ENCODE measurements at places on chromosomes 6 and 20.

GRCh38 chr6:132858750-132859149 is 44.4 kb downstream of the RPS12 start:
- no peak for DNase-seq

DNA sequence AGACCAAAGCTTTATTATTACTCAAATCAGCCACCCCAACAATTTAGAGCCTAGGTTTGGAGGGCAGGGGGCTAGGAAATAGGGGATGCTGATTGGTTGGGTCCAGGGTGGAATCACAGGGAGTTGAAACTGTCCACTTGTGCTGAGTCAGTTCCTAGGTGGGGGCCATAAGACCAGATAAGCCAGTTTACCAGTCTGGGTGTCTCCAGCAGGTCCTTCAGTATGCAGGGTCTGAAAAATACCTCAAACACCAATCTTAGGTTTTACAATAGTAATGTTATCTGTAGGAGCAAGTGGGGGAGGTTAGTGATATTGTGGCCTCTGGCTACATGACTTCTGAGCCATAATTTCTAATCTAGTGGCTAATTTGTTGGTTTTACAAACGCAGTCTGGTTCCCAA is 63.2 kb downstream of the UBR2 start:
- no peak for DNase-seq

DNA sequence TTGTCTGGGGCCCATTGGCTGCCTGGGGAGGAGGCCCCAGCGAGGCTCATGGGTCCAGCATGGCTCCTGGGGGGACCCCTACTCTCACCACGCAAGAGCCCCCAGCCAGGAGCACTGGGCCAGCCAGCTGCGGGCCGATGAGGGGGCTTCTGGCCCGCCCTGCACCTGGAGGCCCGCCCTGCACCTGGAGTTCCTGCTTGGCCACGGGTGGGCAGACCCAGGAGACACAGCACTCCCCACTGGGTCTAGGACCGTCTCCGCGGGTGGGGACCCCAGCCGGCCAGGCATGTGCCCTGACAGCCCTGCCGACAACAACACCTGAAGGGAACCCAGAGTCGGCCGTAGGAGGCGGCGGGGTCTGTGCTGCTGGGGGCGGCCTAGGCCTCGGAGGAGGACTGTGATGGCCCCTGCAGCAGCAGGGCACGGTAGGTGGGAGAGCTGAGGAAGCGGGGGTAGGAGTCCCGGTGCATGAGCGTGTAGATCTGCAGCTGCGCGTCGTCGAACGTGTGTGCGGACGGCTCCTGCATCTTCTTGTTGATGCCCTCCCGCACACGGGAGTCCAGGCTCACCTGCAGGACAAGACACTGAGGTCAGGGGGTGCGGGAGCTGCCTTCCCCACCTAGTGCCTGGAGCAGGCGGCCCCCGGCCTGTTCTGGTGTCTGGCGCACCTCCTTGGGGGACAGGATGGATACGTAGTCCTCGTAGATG is 5.7 kb downstream of the RGS19 start:
- no peak for DNase-seq

DNA sequence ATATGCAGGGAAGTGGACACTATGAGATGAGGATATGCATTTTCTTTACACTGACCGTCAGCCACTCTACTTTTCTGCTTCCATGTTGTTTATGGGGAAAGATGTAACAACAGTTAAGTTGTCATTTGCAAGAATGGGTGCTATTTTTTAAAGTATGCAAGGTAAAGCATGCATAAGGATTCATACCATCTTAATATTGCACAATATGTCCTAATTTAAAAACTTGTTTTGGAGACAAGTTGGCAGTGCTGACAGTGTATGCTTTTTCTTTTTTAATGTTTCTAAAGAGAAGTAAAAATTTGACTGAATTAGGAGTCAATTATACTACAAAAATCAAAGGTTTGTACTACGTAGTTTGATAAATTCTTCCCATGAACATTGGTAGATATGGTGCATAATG is 435.4 kb downstream of the MMUT start:
- no peak for DNase-seq

DNA sequence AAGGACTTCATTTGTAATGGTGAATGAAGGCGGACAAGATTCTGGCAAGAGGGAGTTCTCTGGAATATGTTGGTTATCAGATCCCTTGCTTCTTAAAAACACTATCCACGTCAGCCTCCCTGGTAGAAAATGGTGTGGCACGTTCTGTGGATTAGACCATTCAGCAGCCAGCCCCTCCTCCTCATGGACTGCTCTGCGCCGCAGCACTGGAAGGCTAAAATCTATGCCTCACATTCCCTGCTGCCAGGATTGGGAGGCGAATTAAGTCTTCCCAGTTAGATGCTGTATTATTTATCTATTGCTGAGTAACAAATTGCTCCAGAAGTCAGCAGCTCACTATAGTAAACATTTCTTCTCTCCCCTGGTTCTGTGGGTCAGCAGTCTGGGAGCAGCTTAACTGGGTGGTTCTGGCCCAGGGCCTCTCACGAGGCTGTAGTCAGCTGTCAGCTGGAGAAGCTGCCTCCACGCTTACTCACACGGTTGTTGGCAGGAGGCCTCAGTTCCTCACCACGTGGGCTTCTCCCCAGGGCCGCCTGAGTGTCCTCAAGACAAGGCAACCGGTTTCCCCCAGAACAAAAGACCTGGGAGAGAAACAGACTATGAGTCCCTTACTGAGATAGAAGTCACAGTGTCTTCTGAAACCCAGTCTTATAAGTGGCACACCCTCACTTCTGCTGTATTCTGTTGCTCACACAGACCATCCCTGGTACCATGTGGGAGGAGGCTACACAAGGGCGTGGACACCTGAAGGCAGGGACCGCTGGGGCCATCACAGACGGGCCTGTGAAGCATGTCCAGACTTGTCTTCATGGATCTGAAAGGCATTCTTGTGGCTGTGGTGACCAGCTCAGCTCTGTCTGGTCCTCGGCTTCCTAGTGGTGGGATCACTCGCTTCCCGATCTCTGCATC is 101.0 kb downstream of the NRN1 start:
- DNase-seq = no peak

GRCh38 chr20:35319192-35319870 is 27.1 kb upstream of the FAM83C start:
- no peak for DNase-seq

GRCh38 chr20:45014671-45015415 is 48.5 kb downstream of the STK4 start:
- DNase-seq = no peak

DNA sequence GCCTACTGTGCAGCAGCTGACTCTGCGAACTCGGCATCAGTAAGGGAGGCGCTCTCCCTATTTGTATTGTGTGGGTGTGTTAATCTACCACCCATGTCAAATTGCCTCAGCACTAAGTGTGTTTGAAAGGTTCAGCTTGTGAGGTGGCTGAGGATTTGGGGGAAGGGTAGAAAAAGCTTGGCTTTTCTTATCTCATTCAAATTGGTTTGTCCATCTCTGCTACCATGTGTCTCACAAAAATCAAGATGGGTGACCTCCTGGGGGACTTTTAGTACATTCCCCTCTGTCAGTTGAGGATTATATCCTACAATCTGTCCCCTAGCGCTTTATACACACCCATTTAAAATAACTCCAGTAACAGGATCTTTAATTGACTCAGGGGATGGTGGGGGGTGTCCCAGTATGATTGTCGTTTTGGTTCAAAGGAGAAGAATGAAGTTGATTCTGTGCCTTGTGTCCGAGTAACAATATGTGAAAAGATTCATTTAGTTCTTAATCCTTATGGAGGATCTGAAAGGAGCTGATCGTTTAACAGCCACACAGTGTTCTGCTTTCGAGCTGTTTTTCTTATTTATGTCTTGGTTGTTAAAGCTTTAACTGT is 609.6 kb downstream of the PKHD1 start:
- DNase-seq = no peak

DNA sequence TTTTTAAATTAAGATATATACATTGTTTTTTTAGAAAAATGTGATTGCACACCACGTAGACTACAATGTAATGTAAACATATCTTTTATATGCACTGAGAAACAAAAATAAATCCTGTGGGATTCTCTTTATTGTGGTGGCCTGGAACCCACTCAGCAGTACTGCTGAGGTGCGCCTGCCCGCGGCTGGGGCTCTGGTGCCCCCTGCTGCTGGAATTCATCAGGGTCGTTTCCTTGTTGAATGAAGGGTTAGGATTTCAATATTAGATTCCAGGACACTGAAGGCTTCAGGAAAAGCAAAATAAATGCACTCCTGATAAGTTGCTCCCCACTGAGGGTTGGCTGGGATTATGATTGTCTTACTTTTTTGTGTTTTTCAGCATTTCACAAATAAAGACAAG is 175.8 kb upstream of the GGTLC1 start:
- no peak for DNase-seq

GRCh38 chr6:89970609-89971337 is 76.5 kb downstream of the GJA10 start:
- DNase-seq = no peak

GRCh38 chr6:36126121-36126520 is 4.2 kb upstream of the MAPK13 start:
- DNase-seq = no peak

- DNase-seq = no peak
These were observed 425 bp downstream of the HBS1L start for GRCh38 chr6:135054226-135054568.

DNA sequence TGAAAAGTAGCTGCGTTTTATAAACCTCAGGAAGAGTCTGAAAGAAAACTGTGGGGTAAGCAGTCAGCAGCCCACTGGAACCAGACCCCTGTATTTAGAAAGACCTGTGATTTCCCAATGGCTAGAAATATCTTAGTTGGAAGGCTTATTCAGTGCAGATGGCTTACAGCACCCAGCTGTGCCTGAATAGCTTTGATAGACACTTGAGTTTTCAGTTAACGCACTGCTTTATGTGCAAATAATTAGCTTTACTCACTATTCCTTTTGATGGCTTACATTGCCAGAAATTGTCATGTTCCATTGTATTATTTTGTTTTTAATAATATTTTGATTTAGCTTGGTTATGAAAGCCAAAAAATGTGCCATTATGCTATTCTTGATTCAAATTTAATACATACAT is 465.3 kb upstream of the SYNCRIP start:
- no peak for DNase-seq

- DNase-seq = no peak
These were observed 209.1 kb downstream of the SYNDIG1 start for GRCh38 chr20:24678351-24679106.

DNA sequence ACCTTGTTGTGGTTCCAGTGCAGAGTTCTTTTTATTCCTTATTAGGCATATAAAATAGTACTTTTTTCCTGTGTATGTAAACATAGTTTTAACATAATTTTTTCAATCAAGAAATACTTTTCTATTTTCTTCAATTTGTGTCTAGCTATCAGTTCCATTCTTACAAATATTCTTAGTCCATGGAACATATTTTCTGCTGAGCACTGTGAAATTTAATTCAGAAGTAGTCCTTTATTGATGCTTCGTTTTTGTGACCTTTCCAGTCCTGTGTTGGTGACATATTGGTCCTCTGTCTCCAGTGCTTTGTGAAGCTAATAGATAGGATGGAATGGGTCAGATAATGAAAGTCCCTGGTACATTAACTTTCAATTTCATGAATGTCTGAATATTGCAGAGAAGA is 325.1 kb downstream of the SAMD5 start:
- no peak for DNase-seq

DNA sequence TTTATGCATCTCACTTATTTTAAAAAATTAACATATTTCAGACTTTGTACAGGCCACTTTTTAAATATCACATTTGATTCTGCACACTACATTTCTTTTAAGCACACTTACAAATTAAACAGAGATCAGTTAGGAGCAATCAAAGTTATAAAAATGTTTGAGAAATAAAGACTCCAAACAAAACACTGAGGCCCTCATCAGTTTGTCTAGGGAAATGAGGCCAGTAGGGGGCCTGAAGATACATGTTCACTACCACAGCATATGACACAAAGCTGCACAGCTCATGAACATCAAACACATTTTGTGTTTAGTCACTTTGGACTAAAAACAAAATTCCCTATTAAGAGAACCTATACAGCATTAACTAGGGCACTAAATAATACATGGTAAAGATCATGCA is 180.5 kb downstream of the PDE7B start:
- DNase-seq = no peak

DNA sequence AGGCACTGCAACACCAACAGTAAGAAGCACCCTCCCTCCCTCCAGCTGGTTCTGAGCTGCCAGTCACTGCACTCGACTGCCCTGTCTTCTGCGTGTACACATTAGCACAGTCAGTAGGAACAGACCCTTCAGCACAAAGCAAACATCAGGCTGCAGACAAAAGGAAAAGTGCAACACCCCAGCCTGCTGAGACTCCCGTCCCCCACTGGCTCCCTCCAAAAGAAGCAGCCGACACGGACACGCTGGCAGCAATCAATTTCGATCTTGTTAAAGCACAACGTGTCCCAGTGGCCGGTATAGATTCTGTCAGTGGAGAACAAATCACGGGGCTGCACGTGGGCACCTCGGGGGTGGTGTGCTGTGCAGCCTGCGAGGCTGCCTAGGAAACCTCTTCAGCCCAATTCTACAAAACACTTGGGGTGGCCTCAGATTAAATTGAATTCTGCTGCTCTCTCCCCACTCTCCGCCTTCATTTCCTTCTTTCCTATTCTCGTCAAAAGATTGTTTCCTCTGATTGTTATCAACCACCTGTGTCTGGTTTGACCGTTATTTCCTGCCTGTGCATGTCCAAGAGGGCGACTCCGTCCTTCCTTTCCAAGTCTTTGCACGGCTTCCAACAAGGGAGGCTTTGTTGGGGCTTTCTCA is 38.7 kb downstream of the TRAF3IP2 start:
- no peak for DNase-seq

DNA sequence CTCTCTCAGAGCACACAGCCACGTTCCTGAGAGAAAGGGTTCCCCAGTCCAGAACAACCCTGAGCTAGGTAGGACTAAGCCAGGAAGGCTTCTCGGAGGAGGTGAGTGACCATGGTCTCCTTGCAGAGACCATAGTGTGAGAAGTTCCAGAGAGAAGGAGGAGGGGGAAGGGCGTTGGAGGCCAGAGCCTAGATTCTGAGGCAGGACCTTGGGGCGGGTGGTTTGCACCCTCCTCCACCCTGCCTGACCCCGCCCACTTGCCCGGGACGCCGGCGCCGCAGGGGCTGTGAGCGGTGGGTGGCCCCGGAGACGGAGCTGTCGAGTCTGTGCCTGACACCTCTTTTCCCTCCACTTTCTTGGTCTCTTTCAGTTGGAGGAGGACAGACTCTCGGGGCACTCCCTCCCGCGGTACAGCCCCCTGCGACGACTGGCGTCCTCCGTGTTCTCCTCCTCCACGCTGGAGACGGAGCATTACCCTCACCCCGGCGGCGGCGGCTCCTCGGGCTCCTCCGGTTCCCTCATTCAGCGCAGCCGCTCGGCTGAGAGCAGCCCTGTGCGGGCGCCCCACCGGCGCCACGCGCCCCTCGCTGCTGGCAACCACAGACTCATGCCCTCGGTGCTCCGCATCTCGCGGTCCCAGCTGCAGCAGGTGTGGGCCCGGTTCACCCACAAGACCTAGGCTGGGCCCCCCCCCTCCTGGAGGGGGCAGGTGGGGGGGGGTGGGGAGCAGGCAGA is 26.2 kb downstream of the TTBK1 start:
- DNase-seq = no peak

- DNase-seq = no peak
These were observed 563 bp upstream of the NNAT start for GRCh38 chr20:37520419-37520955.

- DNase-seq = no peak
These were observed 197.5 kb upstream of the CEP162 start for GRCh38 chr6:84424956-84425355.

All from GM12892 (cell line).